ENCODE measurements at places on chromosomes 2 and 18.

DNA sequence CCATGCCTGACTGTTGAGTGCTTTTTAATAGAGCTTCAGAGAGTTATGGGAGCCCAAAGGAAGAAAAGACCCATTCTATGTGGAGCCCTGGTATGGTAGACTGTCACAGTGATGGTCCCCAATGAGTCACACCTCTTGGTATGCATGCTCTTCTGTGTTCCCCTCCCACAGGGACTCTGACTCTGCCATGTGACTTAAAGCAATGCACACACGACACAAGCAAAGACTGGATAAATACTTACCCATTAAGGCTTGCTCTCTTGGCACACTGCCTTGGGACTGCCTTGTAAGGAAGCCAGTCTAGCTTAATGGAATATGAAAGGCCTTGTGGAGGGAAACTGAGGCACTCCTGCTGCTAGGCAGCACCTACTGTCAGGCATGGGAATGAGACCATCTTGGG is 16.7 kb upstream of the DTNB start:
- peak; percentile 57 for DNase-seq

GRCh38 chr2:104656571-104657163 is 197.2 kb upstream of the POU3F3 start:
- DNase-seq = no peak

DNA sequence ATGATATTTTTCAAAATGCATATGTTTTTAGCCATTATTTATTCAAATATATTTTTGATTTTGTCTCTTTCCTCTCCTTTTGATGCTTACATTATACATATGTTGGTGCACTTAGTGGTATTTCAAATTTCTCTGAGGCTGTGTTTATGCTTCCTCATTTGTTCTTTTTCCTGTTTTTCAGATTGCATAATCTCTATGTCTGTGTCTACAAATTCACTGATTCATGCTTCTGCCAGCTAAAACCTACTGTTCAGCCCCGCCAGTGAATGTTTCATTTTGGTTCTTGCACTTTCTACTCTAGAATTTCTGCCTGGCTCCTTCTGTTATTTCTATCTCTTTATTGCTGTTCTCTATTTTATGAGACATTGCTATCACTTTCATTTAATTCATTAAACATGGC is 951.7 kb upstream of the CNTNAP5 start:
- DNase-seq = no peak

GRCh38 chr2:60433018-60433596 is 120.3 kb downstream of the BCL11A start:
- no peak for DNase-seq

DNA sequence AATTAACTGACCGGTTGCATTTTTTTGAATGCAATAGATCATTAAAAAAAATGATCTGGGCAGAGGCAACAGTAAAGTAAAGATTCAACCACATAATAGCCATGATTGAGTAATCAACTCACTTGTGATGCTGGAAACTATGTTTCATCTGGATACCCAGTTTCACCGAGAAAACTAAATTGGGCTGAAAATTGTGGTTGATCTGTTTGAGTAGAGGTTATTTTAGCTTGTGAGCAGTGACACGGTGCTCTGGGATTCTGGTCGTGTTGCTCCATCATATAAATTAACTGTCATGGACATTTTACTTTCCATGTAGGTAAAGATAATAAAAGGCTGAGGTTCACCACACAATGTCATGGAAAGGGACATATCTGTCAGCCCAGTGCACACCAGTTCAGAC is 58.7 kb downstream of the CD226 start:
- DNase-seq = no peak

- DNase-seq = no peak
Observed at GRCh38 chr2:193806088-193806774, 1611.5 kb upstream of the TMEFF2 start.

DNA sequence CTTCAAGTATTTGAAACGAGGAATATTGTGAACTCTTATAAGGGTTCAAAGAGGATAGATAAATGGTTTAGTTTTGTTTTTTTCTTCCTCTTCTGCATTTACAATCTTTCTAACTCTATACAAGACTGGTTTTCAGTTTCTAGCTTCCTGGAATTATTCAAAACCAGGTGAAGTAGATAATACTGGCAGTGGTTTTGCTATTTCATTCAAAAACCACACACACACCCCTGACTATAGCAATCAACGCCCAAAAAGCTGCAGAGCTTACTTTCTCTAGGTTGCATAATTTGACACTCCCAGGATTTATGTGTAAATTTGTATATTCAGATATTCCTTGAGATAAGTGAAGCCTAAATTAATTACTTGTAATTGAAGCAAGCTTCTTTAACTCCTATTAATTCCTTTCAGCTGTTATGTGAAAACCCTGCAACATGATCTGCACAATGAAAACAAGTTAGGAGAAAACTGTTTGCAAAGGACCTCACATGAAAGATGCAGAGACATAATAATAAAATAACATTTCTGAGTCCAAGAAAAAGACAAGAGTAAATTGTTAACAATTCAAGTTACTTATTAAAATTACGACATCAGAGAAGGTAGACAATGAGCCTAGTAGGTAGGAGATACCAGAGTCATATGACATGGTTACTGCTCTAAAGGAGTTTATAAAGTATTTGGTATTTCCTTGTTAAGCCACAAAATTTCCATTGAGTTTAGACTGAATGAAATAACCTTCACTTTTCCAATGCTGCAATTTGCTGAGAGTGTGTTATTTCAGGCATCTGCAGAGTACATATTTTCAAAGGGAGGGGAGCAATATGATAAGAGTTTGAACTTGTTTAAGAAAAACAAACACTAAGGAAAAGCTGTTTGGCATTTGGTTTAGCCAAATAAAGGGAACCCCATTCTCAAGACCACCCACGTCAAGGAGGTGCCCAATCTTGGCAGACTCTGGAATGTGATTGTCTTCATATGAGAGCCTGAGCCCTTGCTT is 1.6 kb upstream of the NFE2L2 start:
- no peak for DNase-seq

Measured in HTR-8/SVneo (cell line).